ENCODE measurements at places on chromosomes 1 and 21.

DNA sequence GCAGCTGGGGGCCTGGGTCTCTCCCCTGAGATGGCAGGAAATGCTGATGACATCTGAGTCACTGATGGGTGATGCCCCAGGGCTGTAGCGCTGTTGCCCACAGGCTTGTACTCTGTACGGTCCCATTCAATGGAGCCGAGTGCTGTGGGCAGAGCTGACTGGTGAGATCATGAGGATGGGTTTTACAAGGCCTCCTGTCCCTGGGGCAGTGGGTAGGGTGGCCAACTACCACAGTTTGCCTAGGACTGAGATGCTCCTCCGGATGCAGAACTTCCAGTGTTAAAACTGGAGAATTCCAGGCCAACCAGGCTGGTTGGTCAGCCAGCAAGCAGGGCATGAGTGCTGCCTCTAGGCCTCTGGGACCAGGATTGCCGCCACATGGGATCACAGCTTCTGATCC is 9.2 kb downstream of the PHLDA3 start:
- DNase-seq, result no peak

- DNase-seq, result no peak
Measured at GRCh38 chr1:239810061-239810481, 281.6 kb upstream of the FMN2 start.

DNA sequence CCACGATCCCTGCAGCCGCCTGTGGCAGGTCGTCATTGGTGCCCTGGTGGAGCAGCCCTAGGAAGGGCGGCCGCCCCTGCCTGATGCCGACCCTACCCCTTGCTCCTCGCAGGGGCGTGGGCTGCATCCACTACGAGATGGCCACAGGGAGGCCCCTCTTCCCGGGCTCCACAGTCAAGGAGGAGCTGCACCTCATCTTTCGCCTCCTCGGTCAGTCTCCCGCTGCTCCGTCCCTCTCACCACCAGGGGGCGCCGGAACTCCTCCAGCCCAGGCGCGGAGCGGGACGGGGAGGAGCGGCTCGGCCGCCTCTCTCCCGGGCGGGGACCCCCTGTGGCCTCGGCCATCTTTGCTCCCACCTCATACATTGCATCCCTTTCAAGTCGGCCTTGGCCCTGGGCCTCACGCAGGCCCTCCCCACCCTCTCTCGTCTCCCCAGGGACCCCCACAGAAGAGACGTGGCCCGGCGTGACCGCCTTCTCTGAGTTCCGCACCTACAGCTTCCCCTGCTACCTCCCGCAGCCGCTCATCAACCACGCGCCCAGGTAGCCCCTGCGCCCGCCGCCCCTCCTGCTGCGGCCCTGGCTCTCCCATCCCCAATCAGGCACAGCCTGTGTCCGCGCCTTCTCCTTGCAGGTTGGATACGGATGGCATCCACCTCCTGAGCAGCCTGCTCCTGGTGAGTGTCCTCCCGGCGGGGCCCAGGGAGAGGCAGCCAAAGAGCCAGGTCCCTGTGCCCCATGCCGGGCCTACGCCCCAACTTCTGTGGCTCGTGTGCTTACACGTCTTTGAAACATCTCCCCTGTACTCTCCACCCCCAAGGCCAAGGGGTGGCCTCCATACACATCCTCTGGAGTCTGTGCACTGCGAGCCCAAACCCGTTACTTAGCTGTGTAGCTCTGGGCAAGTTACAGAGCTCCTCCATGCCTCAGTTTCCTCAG is 24.7 kb downstream of the CDK18 start:
- peak; percentile 82 for DNase-seq

DNA sequence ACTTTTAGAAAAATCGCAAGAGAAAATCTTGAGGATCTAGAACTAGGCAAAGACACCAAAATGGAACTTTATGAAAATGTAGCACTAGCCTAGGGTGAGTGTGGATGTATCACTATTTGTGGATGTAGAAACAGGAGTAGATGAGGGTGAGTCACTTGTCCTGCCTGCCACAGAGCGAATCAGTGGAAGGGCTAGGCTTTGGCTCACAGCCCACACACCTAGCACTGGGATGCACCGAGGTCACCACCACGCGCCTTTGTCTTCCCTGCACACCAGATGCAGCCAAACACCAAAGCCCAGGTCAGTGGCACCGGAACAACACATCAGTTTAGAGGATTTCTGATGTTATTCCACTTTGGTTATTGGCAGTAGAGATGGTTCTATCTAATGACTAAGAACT is 38.2 kb downstream of the PKNOX1 start:
- DNase-seq, result no peak

DNA sequence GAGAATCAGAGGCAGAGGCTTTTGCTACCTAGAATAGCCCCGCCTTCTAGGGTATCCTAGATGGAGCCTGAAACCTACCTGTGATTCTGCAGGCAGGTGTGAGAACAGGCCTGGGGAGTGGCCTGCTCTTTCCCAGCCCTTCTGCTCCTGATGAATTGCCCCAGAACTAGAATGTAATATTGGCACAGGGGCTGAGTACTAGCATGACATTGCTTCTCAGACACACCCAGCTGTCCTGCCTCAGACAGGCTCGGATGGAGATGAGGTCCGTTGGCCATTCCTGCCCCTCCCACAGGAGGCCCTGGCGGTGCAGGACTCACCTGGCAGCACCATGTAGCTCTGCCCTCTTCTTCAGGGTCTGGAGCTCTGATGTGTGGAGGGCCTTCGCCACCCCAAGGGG is 237.6 kb downstream of the GRIK3 start:
- DNase-seq, result no peak

GRCh38 chr1:65097076-65097475 is 50.9 kb upstream of the AK4 start:
- no peak for DNase-seq

DNA sequence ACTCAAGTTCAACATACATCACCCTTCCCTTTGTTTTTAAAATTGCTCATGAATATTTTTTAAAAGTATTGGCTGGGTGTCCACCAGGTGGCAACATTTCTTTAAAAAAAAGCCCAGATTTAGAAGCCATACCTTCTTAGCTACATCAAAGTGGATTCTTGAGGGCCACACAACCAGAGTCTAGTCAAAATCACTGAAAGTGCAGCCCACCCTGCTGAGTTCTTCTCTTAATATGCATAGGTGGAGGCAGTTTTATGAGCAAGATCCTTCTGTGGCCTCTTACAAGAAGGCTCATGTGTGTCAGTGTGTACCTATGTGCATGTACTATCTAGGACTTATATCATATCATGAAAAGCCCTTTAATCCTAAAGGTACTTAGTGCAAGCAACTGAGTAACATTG is 16.9 kb upstream of the GNG12 start:
- DNase-seq, result no peak

DNA sequence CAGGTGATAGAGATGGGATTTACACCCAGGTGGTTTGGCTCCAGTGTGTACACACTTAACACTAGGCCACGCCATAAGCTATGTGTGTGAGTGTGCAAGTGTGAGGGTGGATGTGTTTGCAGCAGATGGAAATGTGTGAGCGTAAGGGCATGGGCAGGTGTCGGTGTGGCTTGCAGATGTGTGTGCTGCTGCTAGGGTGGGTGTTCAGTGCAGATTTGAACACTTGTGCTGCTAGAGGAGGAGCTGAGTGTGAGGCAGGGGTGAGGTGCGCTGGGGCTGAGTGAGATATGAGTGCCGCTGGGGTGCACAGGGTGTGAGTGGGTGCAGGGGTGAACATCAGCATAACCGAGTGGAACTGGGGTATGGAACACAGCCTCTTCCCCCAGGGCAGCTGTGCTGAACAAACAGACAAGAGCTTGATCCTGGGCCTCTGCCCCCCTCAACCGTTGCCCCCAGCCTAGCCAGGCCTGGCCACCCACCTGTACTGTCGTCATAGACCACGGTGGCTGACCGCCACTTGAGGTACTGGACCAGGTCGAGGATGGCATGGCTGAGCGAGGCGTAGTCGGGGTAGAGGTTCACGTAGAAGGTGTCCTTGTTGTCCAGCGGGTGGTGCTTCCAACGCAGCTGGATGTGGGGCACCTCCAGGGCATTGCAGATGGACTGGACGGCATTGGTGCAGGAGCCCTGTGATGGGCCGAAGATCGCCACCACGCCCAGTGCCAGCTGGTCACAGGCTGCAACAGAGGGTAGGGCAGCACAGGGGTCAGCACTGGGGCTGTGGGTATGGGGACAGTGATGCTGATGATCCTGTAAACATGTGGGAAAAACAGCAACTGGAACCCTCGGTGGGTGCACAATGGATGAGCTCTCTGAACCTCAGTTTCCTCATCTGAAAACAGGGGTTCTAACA is 153.9 kb downstream of the GRIK3 start:
- DNase-seq, result no peak

GRCh38 chr1:105083611-105084010 is 1333.9 kb downstream of the AMY1C start:
- no peak for DNase-seq

DNA sequence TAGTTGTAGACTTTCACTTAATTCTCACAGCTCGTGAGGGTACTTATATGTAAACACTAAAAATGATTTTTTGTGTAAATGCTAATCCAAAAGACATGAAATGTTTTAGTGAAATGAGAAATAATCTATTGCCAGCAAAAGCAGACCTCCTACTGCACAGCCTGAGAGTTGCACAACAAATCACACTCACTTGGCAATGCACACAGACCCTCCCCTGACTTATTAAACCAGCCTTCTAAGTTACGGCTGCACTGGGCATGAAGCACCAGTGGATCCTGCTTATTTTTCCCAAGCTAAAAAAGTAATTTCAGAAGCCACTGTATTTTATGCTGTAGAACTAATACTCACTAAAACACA is 10.3 kb downstream of the ERRFI1 start:
- DNase-seq, result no peak

DNA sequence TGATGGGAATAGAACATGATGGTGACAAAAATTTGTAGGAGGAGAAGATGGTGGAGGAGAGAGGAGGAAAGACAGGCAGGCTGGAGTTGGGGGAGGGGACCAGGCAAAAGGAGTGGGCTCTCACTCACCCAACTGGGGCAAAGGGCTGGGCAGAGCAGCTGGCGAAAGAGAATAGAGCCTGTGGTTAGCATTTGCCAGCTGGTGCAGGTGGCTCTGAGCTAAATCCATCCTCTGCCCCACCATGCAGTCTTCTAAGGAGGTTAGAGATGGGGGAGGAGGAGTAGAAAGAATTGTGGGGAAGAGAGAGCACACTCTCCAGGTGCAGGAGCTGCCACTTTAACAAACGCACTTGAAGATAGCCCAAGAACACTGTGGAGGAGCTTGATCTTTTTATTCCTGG is 27.6 kb upstream of the SLAMF1 start:
- DNase-seq, result no peak

GRCh38 chr21:37907076-37907475 is 9.2 kb downstream of the KCNJ6 start:
- DNase-seq, result no peak

- DNase-seq, result no peak
Measured at GRCh38 chr21:32930673-32931072, 95.1 kb upstream of the OLIG2 start.

- no peak for DNase-seq
Measured at GRCh38 chr1:61004262-61005003, 77.9 kb upstream of the NFIA start.

DNA sequence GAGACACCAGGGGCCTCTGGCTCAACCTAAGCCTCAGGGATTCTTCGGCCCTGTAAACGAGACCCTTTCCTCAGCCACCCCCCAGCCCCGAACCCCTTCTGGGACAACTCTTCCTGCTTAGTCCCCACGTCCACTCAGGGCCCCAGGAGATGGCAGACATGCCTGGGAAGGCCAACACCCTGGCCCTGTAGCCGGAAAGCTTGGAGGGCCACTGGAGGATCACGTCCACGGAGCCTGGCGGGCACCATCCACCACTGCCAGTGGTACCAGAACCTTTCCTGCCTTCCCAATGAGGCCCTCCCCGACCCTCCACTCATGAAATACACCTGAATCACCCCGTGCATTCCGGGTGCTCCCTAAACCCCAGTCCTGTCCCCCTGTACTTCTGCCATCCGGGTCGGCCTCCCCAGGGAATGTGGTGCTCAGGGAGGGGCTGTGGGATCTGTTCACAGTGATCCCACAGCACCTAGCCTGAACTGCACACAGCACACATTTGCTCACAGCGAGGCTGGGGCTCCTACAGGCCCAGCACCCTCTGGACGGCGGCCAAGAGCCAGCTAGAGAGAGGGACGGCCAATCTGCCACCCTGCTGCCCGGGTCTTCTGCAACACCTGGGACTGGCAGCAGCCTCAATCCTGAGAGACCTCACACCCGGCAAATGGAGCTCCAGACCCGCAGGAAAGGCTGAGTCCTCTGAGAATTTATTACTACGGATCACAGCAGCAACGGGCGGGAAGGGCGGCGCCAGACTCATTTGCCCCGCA is 1.8 kb downstream of the AURKAIP1 start:
- DNase-seq, result no peak

GRCh38 chr1:31760471-31761470 is 3.4 kb downstream of the ADGRB2 start:
- peak; percentile 82 for DNase-seq

DNA sequence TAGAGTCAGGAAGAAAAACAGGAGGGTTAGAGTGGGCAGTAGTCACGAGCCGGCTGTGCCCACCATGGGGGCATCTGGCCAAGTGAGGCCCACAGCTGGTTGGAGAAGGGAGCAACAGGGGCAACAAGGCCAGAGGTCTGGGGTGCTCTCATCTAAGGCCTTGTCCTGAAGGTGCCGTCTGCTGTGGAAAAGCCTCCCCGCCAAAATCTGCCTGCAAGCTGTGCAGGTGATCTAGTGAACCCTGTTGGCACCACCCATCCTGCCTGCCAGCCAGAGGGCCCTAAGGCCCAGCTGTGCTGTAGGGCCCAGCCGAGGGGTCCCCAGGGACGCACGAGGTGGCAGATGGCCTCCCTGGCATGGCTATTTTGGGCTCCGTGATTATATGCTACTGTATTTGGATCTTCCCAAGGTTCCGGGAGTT is 51.3 kb downstream of the LGR6 start:
- DNase-seq, result no peak

DNA sequence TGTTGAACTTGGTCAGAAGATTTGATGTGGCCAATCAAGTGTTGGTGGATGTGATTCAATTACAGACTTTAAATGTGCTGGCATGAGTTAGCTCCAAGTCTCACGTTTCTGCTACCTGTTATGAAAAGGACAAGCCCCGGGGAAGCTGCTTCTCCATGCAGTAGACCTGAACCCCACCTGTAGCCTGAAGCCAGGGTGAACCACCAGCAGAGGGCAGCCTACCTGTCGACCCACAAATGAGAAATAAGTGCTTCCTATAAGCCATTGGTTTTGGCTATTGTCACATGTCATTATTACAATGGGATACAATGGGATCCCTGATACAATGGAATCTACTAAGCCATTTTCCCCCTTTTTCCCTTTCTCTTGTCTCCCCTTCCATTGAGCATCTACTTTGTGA is 230.2 kb downstream of the PRDM2 start:
- DNase-seq, result no peak

GRCh38 chr1:111825217-111825616 is 69.5 kb downstream of the DDX20 start:
- DNase-seq, result no peak
